ENCODE measurements at places on chromosomes 3 and 15.

- DNase-seq: no peak
Measured at GRCh38 chr15:40280260-40281056, 2.4 kb downstream of the ANKRD63 start.

- no peak for DNase-seq
Measured at GRCh38 chr3:22922317-22922716, 280.8 kb upstream of the UBE2E2 start.

GRCh38 chr3:42635111-42635510 is 18.4 kb upstream of the ZBTB47 start:
- no peak for DNase-seq

DNA sequence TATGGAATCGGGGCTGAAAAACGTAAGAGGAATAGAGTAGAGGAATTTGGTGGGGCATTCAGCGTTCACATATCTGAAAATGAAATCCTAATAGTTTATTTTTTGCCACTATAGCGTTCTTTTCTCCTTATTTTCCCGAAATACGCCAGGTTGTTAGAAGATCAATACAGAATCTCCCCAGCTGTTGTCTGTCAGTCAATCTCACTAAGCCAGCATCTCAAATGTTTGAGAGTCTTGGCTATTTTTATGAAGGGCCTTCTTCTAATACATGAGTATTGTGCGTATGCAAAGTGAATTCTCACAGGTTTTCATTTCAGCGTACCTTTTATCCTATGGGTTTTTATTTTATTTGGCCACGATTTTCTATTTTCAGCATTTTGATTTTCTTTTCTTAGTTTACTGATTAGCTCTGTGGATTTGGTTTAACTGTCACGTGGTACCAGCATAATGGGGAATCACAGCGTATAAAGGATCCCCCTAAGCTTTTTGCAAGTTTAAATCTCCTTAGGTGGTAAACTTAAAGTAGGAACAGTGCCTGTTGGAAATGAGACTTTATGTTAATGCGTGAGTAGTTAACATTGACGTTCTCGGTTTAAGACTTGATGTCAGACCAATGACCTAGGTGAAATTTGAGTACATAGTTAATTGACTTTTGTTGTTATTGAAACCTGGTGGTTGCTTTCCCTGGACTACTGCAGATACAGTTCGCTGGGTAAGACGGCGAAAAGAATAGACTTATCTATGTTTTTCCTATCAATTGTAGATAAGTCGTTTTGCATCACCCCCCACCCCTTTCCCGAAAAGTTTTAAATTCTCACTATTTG is 1.3 kb downstream of the FXR1 start:
- no peak for DNase-seq

DNA sequence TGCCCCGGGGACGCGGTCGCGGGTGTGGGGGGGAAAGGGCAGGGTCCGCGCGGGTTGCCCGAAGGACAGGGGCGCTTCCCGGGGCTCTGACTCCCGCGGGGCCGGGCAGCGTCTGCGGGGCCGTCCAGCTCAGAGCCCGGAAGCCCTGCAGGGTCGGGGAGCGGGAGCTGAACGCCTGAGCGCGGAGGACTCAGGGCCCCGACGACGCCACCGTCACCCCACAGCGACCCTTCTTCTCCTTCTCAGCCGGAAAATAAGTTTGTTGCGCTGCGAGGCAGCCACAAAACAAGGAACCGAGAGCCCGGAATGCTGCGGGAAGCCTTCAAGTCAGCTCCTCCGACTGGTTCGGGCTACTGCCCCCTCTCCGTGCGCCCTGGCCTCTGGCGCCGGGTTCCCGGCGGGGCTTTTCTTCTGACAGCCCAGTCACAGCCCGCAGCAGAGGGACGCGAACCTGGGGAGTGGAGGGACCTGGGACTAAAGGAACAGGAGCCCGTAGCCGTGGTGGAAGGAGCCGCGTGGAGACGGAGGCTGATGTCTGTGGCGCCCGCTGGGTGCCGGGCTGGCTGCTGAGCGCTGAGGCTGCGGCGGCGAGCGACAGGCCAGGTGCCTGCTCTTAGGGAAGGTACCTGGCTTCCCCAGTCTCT is 484 bp downstream of the CNTN4 start:
- no peak for DNase-seq

DNA sequence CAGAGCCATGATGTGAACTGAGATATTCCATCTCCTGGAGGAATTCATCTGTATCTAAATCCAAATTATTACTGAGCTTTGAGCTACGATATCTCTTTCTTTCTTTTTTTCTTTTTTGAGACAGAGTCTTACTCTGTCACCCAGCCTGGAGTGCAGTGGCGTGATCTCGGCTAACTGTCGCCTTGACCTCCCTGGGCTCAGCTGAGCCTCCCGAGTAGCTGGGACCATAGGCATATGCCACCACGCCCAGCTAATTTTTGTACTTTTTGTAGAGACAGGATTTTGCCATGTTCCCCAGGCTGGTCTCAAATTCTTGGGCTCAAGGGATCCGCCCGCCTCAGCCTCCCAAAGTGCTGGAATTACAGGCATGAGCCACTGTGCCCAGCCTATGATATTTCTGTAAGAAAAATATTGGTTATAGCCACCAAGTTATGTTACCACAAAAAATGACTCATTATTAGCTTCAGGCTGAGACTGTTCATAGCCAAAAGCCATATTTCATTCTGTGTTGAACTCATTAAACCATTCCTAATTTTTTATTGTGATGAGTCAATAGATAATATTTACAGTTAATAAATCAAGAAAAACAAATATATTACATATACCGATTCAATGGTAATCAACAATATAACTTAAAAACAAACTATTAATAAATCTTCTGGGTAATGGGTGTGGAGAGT is 27.1 kb upstream of the SLC30A4 start:
- no peak for DNase-seq

DNA sequence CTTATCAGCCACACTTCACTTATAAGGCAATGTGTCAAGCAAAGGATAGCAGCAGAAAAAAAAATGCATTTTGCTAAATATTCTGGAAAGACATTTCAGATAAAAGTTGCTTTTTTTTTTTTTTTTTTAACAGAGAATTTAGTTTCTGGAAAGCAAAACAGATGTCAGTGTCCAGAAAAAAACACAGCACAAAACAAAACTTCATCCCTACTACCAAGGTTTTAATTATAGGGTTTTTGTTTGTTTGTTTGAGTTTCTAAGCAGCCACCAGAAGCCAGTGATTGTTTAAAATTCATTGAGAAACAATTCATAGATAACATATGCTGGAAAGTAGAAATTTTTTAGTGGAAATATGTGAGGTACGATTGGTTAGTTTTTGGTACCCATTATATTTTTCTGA is 1202.7 kb downstream of the OTOL1 start:
- no peak for DNase-seq

- no peak for DNase-seq
Measured at GRCh38 chr3:170189398-170190256, 8.1 kb upstream of the PHC3 start.

GRCh38 chr3:129345971-129346370 is 67.3 kb downstream of the HMCES start:
- DNase-seq: no peak

GRCh38 chr15:100861511-100861991 is 18.1 kb upstream of the ALDH1A3 start:
- DNase-seq: no peak

GRCh38 chr3:65521032-65521431 is 517.7 kb downstream of the MAGI1 start:
- no peak for DNase-seq

DNA sequence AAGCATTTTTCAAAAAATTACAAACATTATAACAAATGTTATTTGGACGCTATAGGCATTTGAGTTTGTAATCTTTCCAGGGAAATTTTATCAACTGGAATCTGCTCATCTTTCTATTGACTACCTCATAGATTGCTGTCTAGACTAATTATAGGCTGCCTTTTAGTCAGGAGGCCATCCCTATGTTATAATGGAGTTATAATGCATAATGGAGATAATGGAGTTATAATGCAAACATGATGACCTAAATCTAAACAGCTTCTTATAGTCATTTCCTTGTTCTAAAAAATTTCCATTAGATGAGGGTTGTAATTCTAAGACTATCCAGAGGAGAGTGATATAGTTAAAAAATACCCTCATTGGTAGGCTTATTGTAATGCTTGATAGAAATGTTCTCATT is 226.4 kb downstream of the SI start:
- DNase-seq: no peak

GRCh38 chr3:189652042-189652441 is 20.9 kb downstream of the TP63 start:
- no peak for DNase-seq

DNA sequence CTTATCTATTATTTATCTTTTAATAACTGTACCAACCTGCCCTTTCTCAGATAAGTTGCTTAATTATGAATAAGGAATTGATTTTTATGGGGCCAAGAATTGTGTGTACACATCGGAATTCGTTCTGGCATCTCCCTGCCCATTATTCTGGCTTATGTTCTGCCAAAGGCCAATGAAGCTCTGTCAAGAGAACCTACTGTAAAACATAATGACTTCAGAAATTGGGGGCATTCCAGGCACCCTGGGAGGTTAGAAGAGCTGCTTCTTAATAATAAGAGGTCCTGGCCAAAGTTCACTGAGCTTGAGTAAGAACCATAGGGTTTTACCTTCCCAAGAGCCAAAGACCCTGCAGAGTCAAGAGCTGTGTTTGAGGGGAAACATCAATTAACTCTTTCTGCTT is 261.7 kb downstream of the SLC9A9 start:
- DNase-seq: no peak

GRCh38 chr3:46272028-46272451 is 29.8 kb downstream of the CCR3 start:
- no peak for DNase-seq

DNA sequence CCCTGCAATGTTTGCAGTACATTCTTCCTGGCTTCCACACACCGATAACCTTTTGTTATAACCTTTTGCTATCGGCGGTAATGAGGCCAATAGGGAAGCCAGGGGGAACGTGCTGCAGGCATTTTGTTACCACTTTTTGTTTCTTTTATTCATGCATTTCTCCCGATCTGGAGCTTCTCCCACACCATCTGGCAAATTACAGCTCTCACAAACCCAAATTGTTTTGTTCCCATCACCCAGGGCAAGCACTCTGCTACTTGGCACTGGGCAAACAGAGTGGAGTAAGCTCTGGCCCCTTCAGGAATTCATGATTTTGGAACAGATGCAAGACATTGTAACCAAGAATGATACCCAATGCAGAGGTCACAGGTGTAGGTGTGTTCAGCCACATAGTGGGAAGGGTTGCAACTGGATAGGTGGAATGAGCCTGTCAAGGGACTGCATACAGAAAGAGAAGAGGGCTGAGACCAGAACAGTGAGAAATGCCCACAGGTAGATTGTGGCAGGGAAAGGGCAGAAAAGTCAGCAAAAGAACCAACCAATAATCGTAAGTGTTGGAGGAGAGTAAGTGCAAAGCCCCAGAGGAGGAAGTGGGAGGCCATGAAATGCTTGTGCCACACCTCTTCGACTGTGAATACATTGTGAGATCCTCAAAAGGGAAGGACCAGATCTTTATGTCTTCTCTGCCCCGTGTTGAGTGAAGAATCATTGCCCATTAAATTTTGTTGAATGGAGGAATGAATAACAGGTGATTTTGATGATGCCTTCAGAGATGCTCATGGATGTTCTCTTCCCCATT is 45.8 kb downstream of the PARP15 start:
- DNase-seq: no peak

DNA sequence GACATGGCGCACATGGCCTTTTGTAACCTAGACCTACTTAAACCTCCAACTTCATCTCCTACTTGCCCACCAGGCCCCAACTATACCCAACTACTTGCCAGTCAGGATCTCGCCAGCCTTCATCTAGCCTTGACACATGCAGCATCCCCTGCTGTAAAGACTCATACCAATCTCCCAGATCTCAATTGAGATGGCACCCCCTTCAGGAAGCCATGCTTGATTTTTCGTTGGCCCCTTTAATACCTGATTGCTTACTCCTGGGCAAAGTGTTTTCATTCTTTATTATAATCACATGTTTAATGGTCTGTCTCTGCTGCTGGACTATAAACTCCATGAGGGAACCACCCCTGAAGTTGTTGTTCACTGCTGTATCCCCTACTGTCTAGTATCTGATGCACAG is 150.8 kb downstream of the SOX2 start:
- no peak for DNase-seq

DNA sequence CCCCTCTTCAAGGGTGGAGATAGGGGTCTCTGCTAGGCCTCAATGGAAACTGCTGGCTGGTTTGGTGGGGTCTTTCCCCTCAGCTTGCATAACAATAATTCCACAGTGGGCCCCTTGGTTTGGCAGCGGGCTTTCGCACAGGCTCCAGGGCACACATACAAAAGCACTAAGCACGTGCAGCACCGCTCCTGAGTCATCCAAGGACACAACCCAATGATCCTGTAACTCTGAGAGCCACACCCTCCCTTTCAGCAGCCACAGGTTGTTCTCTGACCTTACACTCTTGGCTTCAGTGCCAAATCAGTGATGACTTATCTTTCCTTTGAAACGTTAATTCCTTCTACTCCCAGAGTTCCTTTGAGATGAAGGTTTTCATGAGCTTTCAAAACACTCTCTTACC is 41.7 kb downstream of the DAPK2 start:
- DNase-seq: no peak
